Stimulated activated CD4-positive, alpha-beta T cell treated with anti-CD3 and anti-CD28 coated beads, Interleukin-12 subunit alpha, Interleukin-12 subunit beta, amount 100 ng/mL, for 24 hours (primary cell): ENCODE measurements at places on chromosomes 7 and 10.

GRCh38 chr7:157012113-157012547, 1.7 kb upstream of the MNX1 start:
- DNase-seq: no peak

- DNase-seq: no peak
These were observed 14.4 kb downstream of the PDCD4 start for GRCh38 chr10:110885932-110886674.

GRCh38 chr7:100489121-100489520, 5.4 kb downstream of the NYAP1 start:
- no peak for DNase-seq

GRCh38 chr7:101819183-101819582, 1.8 kb downstream of the CUX1 start:
- no peak for DNase-seq

- peak; percentile 48 for DNase-seq
These were observed 13.1 kb downstream of the LZTS2 start for GRCh38 chr10:101012525-101013364.

- DNase-seq: no peak
These were observed 28.9 kb downstream of the ADAP1 start for GRCh38 chr7:925601-926000.

DNA sequence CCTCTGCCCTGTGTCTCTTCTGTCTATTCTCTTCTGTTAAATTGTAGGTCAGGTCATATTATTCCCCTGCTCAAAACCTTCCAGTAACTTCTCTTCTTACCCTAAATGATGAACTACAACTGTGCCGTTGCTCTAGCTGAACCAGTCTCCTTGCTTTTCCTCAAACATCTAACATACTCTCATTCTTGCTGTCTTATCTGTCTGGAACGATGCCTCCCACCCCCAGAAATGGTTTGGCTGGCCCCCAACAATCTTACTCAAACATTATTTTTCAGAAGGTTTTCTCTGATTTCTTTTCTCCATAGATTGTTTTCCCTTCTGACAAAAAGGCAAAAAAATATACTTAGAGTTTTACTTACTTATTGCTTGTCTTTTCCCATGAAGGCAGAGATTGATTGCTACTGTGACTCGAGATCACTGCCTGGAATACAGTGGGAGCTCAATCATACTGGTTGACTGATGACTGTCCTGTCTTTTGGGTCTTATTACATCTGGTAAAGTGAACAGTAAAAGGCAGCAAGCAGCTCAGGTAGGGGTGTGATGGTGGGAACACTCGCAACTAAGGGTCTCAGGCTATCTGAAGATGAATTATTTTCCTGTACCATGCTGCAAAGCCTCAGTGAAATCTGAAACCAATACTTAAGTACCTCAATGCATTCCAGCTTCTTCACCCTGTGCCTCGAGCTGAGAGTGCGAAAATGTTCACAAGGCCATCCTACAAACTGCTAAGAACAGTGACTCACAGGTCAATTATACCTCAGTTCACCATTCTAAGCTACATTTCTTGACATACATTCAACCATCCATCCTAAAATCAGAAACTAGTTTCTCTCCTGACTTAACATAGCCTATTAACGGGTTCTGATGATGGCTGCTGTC, 67.6 kb downstream of the DNMBP start:
- DNase-seq: no peak

- DNase-seq: no peak
These were observed 718.9 kb downstream of the GRID1 start for GRCh38 chr10:85647741-85648140.

GRCh38 chr7:40808378-40808942, 673.7 kb downstream of the SUGCT start:
- DNase-seq: no peak
